CD4-positive, alpha-beta T cell treated with Interleukin-17A for 1 hour (primary cell): ENCODE measurements at places on chromosomes 6 and 20.

DNA sequence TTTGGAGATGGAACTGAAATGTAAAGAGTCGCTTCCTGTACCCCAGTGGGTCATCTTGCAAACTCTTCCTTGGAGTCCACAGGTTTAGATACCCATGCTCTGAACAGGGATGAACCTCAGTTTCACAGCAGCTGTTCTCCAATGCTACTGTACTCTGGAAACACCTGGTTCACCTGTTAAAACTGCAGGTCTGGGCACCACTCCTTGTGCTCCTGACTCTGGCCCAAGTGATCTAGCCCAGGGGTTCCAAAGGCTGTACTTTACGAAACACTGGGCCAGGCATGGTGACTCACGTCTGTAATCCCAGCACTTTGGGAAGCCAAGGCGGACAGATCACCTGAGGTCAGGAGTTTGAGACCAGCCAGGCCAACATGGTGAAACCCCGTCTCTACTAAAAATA, 102.1 kb downstream of the ATP9A start:
- DNase-seq: no peak

- no peak for DNase-seq
Observed at GRCh38 chr20:37821696-37822095, 81.2 kb upstream of the VSTM2L start.

- DNase-seq: no peak
Observed at GRCh38 chr6:45822246-45822812, 193.3 kb downstream of the CLIC5 start.

- no peak for DNase-seq
Observed at GRCh38 chr6:97842521-97842920, 559.5 kb upstream of the MMS22L start.

DNA sequence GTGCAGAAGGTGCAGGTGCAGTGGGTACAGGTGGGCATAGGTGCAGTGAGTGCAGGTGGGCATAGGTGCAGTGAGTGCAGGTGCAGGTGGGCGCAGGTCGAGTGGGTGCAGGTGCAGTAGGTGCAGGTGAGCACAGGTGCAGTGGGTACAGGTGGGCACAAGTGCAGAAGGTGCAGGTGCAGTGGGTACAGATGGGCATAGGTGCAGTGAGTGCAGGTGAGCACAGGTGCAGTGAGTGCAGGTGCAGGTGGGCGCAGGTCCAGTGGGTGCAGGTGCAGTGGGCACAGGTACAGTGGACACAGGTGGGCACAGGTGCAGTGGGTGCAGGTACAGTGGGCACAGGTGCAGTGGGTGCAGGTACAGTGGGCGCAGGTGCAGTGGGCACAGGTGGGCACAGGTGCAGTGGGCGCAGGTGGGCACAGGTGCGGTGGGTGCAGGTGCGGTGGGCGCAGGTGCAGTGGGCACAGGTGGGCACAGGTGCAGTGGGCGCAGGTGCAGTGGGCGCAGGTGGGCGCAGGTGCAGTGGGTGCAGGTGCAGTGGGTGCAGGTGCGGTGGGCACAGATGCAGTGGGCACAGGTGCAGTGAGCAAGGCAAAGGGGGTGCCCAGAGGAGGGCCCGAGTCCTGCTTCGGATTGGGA, 15.3 kb downstream of the ZBTB46 start:
- DNase-seq: no peak

DNA sequence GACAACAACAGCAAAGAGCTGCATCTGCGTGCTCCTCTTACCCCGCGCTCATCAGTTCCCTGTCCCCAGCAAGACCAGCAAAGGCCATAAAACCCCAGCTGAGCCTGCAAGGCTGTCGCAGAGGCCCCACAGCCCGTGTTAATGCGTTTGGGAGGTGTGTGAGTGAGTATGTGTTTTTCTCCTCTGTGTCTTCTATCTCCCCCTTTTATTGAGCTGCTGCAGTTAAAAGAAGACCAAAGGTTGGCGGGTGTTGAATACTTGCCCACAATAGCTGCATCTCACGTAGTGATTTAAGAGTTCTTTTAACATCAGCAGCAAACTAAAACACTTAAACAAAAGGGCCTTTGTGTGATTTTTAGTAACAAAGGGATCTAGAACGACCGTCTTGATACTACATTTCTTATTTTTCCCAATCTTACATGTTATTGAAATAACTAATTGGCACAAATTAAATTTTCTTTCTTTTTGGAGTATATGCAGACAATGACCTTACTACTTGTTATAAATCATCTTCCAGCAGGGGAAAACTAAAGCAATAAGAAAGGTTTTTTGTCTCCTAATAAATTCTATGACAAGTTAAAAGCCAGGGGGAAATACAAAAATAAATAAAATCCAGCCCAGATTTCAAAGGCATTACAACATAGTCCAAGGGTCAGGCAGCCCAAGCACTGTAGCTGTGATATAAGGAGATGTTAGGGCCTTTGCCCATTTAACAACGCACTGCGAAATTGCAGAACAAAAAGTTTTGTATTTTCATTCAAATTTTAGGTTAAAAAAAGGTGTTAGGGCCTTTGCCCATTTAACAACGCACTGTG, 27.2 kb upstream of the CNKSR3 start:
- no peak for DNase-seq

- DNase-seq: no peak
Observed at GRCh38 chr6:86203044-86203443, 560.4 kb upstream of the SYNCRIP start.

DNA sequence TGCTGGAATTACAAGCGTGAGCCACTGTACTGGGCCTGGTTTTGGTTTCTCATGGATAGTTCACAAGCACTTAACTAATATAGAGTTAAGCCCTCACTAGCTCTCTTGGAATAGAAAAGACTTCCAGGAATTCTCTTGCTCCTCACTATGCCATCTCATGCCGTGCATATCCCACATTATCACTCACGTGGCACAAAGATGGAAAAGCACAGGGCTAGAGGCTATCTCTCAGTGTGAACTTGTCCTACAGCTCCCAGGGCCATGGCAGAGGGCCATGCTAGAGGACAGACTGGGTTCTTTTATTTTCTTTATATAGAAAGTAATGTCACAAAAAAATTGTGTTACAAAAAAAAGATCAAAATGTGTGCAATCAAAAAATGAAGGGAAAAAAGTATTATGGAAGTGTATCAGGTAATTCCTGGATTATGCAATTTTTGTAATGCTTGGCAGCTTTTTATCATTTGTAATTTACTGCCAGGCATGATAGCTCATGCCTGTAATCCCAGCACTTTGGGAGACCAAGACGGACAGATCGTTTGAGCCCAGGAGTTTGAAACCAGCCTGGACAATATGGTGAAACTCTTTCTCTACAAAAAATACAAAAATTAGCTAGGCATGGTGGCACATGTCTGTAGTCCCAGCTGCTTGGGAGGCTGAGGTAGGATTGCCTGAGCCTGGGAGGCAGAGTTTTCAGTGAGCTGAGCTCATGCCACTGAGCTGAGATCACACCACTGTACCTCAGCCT, 6.4 kb upstream of the SLC2A12 start:
- no peak for DNase-seq

GRCh38 chr6:136510299-136510698, 39.9 kb downstream of the MAP7 start:
- DNase-seq: no peak

- DNase-seq: no peak
Observed at GRCh38 chr6:129206821-129207220, 323.9 kb downstream of the LAMA2 start.

GRCh38 chr6:96302991-96303390, 218.6 kb upstream of the UFL1 start:
- DNase-seq: no peak

GRCh38 chr6:54706844-54707605, 139.5 kb upstream of the FAM83B start:
- DNase-seq: no peak

- DNase-seq: no peak
Observed at GRCh38 chr20:43936805-43937204, 22.2 kb downstream of the TOX2 start.

DNA sequence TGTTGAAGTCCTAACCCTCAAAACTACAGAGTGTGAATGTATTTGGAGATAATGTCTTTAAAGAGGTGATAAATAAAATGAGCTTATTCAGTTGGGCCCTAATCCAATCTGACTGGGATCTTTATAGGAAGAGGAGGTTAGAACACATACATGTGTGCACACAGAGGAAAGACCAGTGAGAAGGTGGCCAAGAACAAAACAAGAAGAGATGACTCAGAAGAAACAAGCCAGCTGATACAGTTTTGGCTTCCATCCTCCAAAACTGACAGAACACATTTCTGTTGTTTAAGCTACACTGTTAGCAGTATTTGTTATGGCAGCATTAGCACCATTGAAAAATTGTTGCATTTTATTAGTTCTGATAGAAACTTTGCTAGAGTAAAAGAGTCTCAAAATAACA, 609.3 kb upstream of the IMPG1 start:
- DNase-seq: no peak

DNA sequence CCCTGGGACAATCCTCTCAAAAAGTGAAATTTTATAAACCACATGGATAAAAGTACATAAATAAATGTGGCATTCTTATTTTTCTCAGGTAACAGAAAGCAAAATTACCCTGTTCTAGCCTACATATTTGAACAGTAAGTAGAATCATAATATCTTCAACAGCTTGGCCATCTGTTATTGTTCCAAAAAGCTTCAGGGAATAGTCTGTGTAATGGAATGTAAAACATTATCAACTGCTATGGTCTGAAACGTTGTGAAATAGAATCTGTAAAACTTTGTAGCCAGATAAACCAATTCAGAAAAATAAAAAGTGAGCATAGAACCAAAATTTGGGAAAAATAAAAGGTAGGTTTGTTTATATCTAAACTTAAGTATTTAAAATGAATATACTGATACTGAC, 114.7 kb downstream of the THEMIS start:
- DNase-seq: no peak

GRCh38 chr6:161401587-161402309, 127.9 kb upstream of the AGPAT4 start:
- no peak for DNase-seq

- no peak for DNase-seq
Observed at GRCh38 chr6:37192666-37193065, 22.7 kb downstream of the PIM1 start.

GRCh38 chr6:3468585-3468984, 11.7 kb upstream of the SLC22A23 start:
- DNase-seq: no peak

DNA sequence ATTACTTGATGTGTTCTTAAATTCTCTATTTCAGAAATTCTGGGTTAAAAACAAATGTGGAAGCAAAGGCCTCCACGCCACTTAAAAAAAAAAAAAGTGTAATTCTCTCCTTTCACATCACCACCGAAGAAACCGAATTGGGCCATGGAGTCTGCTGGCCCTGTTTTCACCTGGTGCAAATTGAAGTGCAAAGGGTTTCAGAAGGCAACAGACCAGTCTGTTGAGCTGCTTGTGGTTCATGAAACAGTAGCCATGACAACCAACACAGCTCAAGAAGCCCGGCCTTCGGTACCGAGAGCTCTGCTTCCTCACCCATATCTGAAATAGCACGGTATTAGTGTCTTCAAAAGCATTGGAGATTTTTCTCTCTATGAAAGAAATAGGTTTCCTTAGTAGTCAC, 63.1 kb downstream of the GMPR start:
- no peak for DNase-seq

DNA sequence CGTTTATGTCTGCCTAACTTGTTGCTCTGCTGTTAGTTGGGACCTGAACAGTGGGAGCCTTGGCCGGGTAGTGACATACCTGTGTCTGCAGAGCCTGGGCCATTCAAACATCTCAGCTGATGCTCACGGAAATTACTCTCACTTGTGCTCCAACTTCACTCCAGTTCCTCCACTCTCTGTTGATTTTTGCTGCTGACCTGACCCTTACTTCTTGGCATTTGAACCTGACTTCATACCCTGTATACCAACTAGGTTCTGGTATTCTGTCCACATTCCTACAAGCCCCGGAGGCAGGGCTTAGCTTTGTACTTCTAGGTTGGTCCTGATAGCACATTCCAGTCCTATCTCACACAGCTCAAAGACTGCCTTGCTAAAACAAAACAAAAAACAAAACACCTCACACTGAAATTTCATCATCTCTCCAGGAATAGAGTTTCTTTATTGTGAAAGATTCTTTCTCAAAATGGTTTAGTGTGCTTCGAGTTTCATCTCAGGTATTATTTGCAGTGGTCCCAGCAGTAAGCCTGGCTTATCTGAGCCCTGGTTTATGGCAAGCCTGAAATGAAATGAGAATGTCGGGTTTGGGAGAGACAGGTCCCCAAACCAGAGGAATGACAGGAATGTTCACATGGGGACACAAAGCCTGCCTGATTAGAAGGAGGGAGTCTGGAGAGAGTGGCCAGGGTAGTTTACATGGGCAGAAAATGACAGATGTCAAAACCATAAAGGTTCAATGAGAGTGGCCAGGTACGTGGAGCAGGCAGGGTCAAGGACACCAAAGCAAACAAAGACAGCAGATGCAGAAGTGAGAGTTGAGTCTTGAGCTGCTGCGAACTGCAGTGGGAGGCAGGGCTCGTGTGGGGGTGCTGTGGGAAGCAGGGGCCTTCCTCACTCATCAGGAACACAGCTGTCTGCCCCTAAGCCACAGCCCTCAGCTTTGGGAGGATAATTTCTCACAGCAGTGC, 174.2 kb upstream of the HDAC2 start:
- DNase-seq: no peak

- no peak for DNase-seq
Observed at GRCh38 chr20:50111829-50112495, 988 bp downstream of the UBE2V1 start.

DNA sequence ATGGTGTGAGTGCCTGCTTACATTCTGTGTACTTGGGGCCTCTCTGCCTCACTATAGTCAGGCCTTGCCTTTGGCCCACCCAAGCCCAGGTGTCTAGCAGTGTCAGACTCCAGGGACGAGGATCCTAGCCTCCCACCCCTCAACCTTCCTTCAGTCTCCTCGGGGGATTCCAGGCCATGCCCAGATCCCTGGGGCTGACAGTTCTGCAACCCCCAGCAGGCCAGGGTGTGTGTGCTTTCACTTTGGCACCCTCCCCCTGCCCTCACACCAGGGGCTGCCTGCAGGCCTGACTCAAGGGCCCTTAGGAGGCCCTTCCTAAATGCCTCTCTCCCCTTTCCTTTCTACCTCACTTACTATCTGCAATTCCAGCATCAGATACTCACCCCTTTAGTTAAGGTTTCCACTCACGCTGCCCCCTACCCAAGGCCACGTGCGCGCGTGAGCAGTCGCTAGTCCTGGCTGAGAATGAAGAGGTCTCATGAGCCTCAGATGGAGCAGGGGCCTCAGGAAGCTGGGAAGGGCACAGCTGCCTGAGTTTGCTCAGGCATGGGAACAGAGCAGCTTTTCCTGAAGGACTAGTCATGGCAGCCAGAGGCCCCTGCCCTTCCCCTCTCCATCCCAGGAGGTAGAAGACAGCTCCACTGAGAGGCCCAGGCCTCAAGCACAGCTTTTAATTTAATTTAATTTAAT, 859 bp upstream of the CLPS start:
- no peak for DNase-seq

- no peak for DNase-seq
Observed at GRCh38 chr6:74551896-74552295, 654.0 kb downstream of the COL12A1 start.

- no peak for DNase-seq
Observed at GRCh38 chr20:63767456-63767855, 27.9 kb downstream of the SLC2A4RG start.

DNA sequence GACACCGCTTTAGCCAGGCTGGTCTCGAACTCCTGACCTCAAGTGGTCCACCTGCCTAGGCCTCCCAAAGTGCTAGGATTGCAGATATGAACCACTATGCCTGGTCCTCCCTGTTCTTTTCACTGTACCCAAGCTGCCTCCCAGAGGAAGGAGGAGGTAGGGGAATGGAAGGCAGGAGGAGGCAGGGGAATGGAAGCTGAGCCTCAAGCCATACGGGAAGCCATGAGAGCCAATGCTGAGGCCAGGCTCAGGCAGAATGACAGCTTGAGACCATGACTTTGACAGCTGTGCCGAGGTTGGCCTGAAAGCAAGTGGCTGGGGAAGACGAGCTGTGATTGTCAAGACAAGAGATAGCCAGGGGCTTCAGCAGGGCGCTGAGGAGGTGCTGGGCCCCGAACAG, 13.6 kb upstream of the ZNF335 start:
- DNase-seq: no peak
